ENCODE measurements at places on chromosomes 1 and 21.

GRCh38 chr1:117372863-117373412, 5.7 kb downstream of the MAN1A2 start:
- no peak for DNase-seq

DNA sequence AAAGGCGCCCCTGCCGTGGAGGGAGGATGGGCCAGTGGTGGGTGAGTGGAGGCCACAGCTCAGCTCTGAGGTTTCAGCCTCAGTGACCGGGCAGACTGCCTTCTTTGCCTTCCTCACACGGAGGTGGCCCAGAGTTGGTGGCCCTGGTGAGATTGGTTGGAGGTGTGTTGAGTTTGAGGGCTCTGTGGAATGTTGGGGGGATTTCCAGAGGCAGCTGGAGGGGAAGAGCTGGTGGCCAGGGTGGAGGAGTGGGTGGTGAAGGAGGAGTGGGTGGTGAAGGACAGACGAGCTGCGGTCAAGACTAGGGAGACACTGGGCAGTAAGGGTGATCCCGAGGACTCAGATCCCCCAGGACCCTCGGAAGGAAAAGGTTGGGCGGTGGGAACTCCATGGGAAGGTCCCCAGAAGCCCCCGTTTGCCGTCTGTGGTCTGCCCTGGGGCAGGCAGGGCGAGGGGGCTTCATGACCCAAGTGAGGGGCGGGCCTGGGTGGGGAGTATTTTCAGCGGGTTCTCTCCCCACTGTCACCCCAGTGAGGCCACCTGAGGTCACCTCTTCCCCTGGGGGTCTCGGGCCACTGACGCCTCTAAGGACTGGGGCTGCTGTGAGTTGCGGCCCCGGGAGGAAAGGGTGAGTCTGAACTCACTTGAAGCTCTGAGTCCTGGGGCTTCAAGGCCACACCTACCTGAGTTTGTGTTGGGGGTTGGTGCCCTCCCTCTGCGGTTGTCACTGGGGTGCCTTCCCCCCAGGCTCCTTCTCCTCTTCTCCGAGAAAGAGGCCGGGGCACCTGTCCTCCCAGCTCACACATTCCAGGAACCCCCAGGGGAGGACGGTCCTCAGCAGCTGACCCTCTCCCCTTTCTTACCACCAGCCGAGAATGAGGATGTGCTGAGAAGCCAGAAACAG, 22.7 kb upstream of the PIK3CD start:
- DNase-seq = no peak

DNA sequence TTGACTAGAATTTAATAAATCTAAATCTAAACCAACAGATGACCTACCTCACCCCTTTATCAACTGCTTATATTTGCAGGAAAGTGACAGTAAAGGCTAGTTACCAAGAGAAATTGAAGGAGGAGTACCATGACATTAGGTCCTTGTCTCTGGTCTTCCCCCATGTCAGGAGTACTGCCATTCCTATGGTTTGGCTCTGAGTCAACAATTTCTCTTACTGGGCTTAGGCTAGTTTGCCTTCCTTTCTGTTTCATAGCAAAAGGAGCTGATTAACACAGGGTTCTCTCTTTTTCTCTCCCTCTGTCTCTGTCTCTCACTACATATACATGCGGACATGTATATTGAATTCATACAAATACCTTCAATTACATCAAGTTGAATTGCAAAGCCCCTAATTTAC, 579.9 kb downstream of the DPYD start:
- DNase-seq = no peak

- peak; percentile 30 for DNase-seq
Measured at GRCh38 chr1:221688488-221688843, 53.4 kb downstream of the DUSP10 start.

DNA sequence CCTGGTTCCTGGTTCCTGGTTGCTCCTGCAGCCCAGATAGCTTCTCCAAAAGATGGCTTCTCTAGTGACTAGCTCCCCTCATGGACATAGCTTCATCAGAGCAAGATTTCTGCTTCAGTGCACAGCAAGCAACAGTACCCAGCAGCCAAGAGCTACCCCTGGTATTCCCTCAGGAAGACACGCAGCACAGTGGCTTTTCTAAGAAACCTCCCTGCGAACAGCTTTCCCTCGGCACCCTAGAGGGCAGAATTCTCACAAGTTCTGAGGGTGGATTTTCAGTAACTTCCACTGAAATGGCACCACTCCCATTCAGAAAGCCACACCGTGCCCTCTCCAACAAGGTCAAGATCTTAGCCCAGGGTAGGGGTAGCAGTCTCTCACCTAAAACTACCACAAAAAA, 128.2 kb downstream of the EIF4G3 start:
- no peak for DNase-seq

- DNase-seq = no peak
Measured at GRCh38 chr1:44103270-44104131, 15.1 kb upstream of the KLF17 start.

- no peak for DNase-seq
Measured at GRCh38 chr1:200299571-200299970, 110.3 kb downstream of the ZNF281 start.

DNA sequence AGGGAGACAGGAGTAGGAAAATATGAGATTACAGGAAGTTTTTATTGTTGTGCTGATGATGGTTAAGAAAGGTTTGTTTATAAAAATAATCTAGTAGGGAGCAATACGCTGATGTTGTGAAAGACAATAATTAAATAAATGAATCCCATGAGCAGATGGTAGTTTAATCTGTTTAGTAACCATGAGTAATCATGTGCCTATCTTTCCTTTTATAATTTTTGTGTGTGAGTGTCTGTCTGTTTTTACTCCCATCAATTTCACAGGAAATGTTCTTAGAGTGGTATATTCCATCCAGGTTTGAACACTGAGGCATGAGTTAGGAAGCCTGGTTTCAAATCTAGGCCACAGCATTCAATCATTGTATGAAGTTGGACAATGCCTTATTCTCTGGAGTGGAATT, 180.5 kb downstream of the OLFM3 start:
- no peak for DNase-seq

GRCh38 chr1:204199579-204199978, 3.3 kb upstream of the KISS1 start:
- DNase-seq = no peak

GRCh38 chr1:91791691-91792488, 94.1 kb downstream of the TGFBR3 start:
- no peak for DNase-seq

- no peak for DNase-seq
Measured at GRCh38 chr1:22932803-22933470, 39.7 kb downstream of the LACTBL1 start.

GRCh38 chr1:209037064-209037463, 546.5 kb upstream of the CAMK1G start:
- no peak for DNase-seq

- no peak for DNase-seq
Measured at GRCh38 chr1:237999426-238000052, 108.8 kb upstream of the ZP4 start.

DNA sequence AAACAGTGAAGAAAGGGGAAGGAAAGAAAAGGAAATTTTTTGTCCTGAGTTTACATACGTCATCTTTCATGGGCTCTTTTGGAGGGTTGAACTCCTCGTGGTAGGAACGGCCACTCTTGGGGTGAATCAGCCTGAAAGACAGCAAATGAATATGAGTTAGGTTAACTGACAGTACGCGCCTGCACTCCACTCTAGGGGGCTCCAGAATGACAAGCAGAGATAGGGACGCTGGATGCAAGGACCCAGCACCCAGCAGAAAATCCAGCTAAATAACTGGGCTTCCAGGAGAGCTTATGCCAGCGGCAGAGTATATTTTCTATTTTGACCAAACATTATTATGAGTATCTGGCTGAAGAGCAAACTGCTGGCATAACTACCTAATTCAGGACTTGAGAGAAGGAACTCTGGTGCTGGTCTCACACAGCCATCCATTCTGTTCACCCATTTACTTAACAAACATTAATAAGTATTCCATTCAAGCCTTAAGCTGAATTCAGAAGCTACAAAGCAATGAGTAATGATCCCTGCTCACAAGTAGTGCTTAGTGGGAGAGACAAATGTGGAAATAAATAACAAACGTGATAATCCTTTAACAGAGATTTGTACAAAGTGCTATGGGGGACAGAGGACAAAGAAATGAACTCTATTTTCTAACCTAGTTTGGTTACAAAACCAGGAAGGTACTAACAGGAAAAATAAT, 22.1 kb downstream of the AK2 start:
- DNase-seq = no peak

DNA sequence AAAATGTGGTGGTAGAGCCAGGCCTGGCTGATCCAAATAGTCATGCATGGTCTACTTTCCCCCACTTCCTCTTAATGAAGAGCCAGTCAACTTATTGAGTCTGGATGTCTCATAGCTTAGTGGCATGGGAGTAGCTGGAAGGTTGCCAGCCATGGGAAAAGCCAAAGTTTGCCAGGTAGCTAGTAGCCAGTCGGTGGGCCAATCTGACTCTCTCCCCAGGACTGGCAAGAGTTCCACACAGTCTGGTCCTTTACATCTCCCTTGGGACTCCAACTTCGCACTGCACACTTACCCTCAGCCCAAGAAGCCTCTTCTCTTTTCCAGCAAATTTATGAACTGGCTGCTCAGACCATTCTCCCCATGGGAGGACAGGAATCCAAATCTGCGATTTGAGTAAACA, 8.3 kb downstream of the WARS2 start:
- DNase-seq = no peak

- peak; percentile 35 for DNase-seq
Measured at GRCh38 chr1:114108751-114109255, 44.9 kb downstream of the SYT6 start.

DNA sequence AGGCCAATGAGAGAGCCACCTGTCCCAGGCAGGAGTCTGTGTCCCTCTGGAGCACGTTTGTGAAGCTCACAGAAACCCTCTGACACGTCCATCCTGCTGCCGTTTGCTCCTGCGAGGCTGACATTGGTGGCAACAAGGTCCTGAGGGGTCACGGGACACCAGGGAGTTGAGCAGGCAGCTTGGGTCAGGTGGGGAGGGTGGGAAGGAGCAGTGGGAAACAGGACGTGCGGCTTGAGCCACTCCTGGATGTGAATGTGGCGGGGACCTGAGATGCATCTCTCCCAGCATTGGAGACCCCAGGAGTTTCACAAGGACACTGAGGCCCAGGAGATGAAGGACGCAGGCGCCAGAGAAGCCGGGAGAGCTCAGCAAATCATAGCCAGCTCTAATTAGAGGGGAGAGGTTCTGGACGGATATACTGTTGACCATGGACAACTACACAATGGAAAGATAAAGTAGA, 149.0 kb downstream of the PEX14 start:
- no peak for DNase-seq

GRCh38 chr1:248622570-248623001, 12.3 kb downstream of the OR2T11 start:
- DNase-seq = no peak

GRCh38 chr1:170893655-170894297, 41.6 kb upstream of the MROH9 start:
- DNase-seq = no peak

- DNase-seq = peak; percentile 46
Measured at GRCh38 chr1:184563308-184563707, 176.5 kb downstream of the C1orf21 start.

- DNase-seq = peak; percentile 60
Measured at GRCh38 chr1:27872059-27872801, at the start of gene THEMIS2. THEMIS2 (plus strand) TSS chr1:27872544; CDS start chr1:27872572, 28 bp downstream.

DNA sequence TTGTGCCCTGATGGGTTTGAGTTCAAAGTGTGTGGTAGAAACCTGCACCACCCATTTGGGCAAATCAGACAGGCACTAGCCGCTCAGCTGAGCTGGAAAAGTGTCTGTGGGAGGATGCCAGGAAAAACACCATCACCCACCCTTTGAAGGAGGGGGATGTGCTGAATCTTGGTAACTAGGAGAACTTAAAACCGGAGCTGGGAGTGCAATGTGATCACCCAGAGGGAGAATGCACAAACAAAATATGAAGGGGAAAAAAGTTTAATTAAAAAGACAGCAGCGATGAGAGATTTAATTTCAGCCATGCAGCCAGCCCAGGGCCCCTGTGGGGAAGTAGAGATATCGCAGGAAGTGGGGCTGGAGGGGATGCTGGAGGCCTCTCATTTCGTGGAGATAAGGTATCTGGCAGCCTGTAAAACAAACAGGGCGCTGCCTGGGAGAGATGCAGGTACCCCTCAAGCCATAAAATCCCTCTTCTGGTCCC, 86.8 kb upstream of the BCAR3 start:
- DNase-seq = no peak

GRCh38 chr1:186303911-186304310, 71.1 kb downstream of the TPR start:
- no peak for DNase-seq

GRCh38 chr1:175067362-175068106, at the start of gene TNN:
TNN (plus strand) TSS chr1:175067833; CDS start chr1:175077419, 9,586 bp downstream.
- no peak for DNase-seq

GRCh38 chr21:17334484-17334883, 178.4 kb upstream of the CXADR start:
- no peak for DNase-seq

DNA sequence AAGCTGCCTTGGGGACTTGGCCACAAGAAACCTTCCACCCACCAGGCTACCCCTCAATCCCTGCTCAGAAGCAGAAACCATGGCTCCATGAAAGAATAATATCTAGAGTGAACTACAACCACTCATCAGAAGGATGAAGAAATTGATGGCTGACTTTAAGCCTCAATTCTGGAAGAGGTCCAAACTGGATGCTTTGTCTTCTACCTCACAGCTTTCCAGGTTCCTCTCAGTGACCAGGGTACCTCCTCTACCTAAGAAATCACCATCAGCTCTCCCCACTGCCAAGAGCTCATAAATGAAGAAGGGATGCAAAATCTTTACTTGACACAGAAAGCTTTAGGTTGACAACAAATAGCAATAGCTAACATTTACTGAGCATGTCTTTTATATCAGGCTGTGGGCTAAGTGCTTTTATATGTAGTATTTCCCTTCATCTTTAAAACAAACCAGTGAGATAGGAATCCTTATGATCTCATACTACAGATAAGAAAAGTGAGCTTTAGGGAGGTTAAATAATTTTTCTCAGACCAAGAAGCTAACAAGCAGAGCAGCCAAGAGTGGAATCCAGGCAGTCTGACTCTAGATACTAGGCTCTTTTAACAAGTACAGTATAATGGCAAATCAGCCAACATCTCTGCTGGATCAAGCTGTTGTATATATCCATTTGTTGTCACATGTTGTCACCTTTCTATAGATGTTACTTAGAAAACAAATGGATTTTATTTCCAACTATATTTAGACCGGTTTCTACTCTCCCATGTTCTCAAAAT, 243.0 kb upstream of the SGIP1 start:
- DNase-seq = no peak

DNA sequence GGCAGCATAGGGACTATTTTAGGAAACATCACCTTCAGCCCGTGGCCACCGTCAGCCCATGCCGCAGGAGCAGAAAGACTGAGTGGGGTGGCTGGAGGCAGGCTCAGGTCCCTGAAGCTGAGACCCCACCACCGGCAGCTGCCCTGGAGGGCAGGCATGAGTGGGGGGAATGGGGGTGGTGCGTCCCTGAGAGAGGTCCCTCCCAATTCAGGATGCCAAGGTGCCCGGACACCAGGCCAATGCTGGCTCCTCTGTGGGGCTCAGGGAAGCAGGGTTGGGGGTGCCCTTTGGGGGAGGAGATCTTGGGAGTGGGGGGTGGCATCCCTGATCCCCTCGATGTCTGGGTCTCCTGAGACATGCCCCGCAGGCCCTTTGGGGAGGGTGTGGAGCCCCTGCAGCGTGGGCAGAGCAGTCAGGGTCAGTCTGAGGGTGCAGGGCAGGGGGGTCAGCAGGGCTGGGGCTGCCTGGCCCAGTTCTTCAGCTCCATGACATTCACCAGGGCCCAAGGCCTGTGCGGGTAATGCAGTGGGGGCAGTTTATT, 998 bp upstream of the TTC34 start:
- DNase-seq = no peak

- no peak for DNase-seq
Measured at GRCh38 chr1:11691302-11691914, at the start of gene DRAXIN. DRAXIN (plus strand) TSS chr1:11691710; CDS start chr1:11706259, 14,549 bp downstream.

Measured in bone marrow (tissue), 2 donors.